Sciatic nerve (tissue), 2 donors: ENCODE measurements at places on chromosomes 11 and 22.

- DNase-seq: no peak
Measured at GRCh38 chr11:4393858-4394223, 339 bp upstream of the TRIM21 start.

- no peak for DNase-seq
Measured at GRCh38 chr11:58805065-58805464, 39.4 kb downstream of the GLYATL2 start.

DNA sequence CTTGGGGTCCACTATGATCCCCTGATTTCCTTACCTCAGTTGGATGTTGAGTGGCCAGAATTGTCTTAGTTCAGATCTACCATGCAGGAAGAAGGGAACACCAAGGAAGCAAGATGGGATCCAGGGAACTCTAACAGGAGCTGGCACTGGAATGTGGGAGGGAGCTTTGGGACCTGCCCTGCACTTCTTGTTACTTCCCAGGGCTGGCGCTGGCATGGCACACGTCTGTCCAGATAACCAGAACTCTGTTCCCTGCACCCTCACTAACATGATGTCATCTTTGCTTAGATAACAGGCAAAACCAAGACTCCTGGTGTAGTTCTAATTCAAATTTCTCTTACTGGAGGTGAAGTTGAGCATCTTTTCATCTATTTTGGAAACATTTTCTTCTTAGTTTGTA lies 550.0 kb downstream of the MN1 start:
- no peak for DNase-seq

DNA sequence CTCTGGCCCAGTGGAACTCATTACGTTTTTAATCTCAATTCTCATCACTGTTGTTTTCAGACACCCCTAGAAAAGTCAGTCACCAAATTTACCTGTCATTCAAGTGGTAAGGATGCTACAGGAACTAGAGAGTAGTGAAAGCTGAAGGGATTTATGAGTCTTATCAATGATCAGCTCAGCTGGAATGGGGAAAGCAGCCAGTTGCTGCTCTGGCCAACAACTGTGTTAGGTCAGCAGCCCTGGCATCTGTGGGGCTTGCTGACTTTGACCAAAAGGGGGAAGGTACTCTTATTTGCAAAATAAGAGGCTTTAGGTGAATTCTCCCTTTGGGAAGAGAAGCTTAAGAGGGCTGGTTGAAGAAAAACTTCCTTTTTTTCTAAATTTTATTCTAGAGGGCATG lies 76.2 kb upstream of the HORMAD2 start:
- DNase-seq: no peak

DNA sequence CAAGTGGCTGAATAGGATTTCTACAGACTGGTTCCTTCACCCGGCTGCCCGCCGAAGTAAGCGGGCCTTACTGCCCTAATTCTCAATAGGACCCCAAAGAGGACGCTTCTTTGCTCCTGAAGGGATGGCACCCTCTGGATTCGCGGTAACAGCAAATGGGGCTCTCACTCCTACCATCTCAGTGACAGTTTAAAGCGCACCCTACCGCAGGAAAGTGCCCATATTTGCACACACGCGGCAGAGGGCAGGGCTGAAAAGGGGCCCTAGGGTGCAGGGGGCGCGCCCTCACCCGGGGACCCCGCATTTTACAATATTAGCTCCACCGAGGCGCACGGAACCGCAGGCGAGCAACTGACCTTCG lies 985 bp upstream of the UPB1 start:
- DNase-seq: no peak

- DNase-seq: peak; percentile 90
Measured at GRCh38 chr11:118908901-118909618, 16.7 kb downstream of the BCL9L start.

- no peak for DNase-seq
Measured at GRCh38 chr22:17633217-17633997, 4.9 kb upstream of the ATP6V1E1 start.

DNA sequence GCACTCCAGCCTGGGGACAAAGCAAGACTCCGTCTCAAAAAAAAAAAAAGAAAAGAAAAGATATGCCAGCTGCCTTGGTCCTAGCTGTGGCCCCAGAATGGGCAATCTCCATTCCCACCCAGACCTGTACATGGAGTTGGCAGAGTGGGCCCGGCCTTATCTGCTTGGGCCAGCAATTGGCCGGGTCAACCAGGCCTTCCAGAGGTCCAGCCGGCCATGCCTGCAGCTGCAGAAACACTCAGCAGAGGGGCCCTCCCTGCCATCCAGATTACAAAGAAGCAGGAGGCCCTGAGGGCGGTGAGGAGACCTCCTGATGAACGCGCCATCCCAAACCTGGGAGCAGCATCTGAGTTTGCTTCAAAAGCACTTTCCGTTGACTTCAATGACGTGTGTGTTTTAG lies 26.9 kb upstream of the ARFGAP3 start:
- no peak for DNase-seq

- no peak for DNase-seq
Measured at GRCh38 chr11:5929571-5930368, 12.3 kb upstream of the OR56A3 start.

DNA sequence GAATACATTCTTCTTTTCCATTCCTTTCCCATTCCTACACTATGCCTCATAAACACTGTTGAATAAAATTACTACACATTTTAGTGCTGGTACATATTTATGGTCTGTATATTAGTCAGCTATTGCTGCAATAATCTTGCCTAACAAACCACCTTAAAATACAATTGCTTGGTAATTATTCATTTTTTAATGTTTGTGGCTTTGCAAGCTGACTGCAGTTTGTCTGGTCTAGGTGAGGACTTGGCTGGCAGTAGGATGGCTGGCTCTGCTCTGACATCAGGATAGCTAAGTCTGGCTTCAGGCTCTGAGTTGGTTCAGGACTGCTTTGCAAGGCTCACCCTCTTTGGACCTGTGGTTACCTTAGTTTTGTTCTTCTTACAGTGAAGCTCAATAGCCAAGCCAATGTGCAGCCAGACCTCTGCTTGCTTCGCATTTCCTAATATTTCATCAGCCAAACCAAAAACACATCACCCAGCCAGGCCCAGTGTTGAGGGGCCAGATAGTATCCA lies 913.4 kb upstream of the RAG2 start:
- no peak for DNase-seq

GRCh38 chr22:22787151-22787550 lies 100.5 kb upstream of the IGLL5 start:
- DNase-seq: no peak

GRCh38 chr11:72441752-72442207 lies 7.4 kb upstream of the CLPB start:
- DNase-seq: no peak

DNA sequence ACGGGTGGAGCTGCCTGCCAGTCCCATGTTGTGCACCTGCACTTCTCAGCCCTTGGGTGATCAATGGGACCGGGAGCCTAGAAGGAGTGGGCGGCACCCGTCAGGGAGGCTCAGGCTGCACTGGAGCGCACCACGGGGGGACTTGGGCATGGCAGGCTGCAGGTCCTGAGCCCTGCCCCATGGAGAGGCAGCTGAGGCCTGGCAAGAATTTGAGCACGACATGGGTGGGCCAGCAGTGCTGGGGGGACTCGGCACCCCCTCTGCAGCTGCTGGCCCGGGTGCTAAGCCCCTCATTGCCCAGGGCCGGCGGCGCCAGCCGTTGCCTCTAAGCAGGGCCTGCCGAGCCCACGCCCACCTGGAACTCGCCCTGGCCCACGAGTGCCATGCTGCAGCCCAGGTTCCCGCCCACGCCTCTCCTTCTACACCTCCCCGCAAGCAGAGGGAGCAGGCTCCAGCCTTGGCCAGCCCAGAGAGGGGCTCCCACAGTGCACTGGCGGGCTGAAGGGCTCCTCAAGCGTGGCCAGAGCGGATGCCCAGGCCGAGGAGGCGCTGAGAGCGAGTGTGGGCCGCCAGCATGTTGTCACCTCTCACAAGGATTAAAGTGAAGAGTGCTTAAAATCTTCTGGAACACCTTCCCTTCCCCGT lies 372.0 kb downstream of the ETS1 start:
- no peak for DNase-seq

GRCh38 chr11:64501500-64502427 lies 89.3 kb upstream of the SLC22A12 start:
- no peak for DNase-seq

GRCh38 chr22:46674367-46674781 lies 54.2 kb downstream of the GRAMD4 start:
- peak; percentile 78 for DNase-seq

DNA sequence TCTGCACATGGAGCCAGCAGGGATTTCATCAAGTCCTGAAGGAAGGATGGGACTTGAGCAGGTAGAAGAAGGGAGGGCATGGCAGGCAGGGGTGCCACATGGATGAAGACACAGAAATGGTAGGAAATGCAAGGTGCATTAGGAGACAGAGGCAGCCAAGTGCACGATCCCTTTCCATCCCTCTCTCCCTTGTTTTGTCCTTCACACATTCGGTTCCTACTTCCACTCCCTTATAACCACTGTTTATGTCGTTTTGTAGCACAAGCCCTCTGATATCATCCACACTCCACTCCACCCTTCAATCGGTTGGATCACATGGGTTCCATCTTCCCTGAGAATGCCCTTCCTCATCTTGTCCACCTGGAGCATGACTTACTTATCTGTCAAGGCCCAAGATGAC lies 35.2 kb downstream of the IFT27 start:
- peak; percentile 26 for DNase-seq

- DNase-seq: no peak
Measured at GRCh38 chr11:32511926-32512325, 71.7 kb upstream of the EIF3M start.

GRCh38 chr11:119417726-119418540 lies 5.0 kb downstream of the THY1 start:
- DNase-seq: no peak
